ENCODE measurements at places on chromosomes 6 and 20.

DNA sequence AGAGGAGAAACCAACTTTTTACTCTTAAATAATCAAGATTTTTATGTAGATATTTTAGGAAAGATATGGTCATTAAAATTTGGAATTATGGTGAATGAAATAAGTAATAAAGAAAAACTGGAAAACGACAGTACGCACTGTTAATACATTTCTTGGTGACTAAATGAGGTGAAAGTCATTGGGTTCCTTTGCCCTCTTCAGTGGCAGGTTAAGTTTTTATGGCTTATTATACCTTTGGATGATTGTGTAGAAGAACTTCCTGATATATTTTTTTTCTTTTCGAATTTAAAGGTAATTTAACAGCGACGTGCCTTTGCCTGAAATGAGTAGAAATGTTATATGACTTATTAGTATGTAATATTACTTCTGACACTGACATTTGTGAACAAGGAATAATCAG, 43.4 kb downstream of the FOXO3 start:
- no peaks in the 10 kb centered on the region for H3K36me3 ChIP-seq
- no peaks in the 10 kb centered on the region for H3K27me3 ChIP-seq
- no peak for DNase-seq
- no peak overlapping the region for H3K4me3 ChIP-seq
- H3K27ac ChIP-seq = no peak overlapping the region

GRCh38 chr20:18360635-18361034, 72.3 kb downstream of the ZNF133 start:
- H3K4me1 ChIP-seq = no peaks in the 10 kb centered on the region
- no peak overlapping the region for H3K4me3 ChIP-seq
- H3K36me3 ChIP-seq = no peaks in the 10 kb centered on the region
- H3K27me3 ChIP-seq = no peaks in the 10 kb centered on the region
- no peak for DNase-seq
- no peak overlapping the region for H3K27ac ChIP-seq

DNA sequence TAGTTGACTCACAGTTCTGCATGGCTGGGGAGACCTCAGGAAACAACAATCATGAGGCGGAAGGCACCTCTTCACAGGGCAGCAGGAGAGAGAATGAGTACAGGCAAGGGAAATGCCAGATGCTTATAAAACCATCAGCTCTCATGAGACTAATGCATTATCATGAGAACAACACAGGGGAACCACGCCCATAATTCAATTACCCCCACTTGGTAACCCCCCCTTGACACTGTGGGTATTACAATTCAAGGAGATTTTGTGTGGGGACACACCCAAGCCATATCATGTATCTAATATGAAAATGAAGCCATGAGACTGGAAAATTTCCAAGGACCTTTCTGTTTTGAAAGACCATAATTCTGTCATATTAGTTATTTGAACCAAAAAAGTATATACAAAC, 342.4 kb upstream of the PLCB4 start:
- no peaks in the 10 kb centered on the region for H3K27me3 ChIP-seq
- H3K4me3 ChIP-seq = no peak overlapping the region
- no peaks in the 10 kb centered on the region for H3K4me1 ChIP-seq

- no peak for DNase-seq
- H3K4me3 ChIP-seq = no peak overlapping the region
- no peaks in the 10 kb centered on the region for H3K36me3 ChIP-seq
- H3K4me1 ChIP-seq = peaks cover 7% of the 10 kb centered on the region
- no peak overlapping the region for H3K27ac ChIP-seq
- no peaks in the 10 kb centered on the region for H3K27me3 ChIP-seq
Measured at GRCh38 chr6:108766886-108767285, 81.3 kb upstream of the ARMC2 start.

DNA sequence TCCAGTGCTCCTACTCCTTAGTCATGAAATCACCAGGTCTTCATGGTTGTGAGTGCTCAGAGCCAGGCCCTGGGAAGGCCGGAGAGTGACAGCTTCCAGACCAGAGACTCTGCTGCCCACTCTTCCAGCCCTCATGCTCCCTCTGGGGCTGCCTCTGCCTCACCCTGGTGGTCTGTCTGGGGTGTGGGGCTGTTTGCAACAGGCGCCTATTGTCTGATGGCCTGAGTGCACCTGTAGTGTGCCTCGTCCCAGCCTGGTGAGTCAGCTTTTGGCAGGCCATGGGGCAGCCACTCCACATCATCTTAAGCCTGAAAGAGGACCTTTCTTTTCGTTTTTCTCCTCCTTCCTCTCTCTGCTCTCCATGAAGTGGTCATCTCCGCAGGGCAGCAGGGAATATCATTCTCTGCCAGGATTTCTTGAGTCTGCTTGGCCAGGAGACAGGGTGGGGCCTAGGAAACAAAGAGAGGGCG, 173.8 kb downstream of the VEGFA start:
- H3K27ac ChIP-seq = no peak overlapping the region
- H3K4me3 ChIP-seq = no peak overlapping the region
- H3K4me1 ChIP-seq = peaks cover 9% of the 10 kb centered on the region

DNA sequence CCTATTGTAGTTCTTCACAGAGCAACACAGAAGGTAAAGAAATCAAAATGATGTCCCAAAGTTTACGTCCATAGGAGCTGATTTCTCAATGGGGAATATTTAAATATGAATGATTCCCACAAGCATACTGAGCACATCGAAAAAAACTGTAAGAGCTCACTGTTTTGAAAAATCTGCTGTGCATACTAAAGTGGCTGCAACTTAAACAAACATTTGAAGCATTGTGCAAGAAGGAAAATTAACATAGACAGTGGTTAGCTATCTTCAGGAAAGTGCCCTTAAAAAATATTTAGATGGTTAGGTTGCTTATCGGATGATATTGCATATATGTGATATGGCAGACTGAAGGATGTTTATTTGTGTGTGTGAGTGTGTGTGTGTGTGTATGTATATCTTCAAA, 747.6 kb downstream of the RFPL4B start:
- no peaks in the 10 kb centered on the region for H3K36me3 ChIP-seq
- no peak for DNase-seq
- H3K4me3 ChIP-seq = no peak overlapping the region

DNA sequence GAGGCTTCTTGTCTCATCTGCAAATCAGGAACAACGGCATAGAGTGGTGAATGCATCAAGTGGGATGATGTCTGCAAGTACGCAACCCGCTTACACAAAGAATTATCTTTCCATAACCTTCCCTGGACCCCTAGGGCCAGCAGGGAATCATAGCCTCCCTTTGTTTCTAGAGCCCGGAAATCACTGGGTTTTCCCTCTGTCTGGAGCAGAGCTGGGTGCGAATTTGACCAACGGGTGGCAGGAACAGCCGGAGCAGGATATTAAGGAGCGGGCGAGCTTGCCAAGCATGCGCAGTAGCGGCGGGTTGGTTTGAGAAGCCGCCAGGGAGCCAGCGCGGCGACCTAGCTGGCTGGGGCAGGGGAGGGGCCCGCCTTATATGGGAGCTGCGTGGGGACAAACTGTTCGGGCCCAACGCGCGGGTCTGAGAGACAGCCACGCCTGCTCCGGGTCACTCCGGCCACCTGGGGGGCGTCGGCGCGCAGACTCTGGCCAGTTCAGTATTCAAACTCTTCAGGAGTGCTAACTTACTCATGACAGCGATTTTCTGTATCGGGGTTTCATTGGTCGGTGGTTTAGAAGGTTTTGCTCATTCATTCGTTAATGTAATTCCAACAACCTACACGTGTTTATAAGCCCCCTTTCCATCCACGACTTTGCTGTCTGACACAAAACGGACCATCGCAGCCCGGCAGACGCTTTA, 1.6 kb upstream of the KIF16B start:
- peak overlapping the region; percentile 46 for H3K4me3 ChIP-seq
- peaks cover 33% of the 10 kb centered on the region for H3K4me1 ChIP-seq
- H3K36me3 ChIP-seq = no peaks in the 10 kb centered on the region
- DNase-seq = peak; percentile 90

- no peak overlapping the region for H3K27ac ChIP-seq
- no peaks in the 10 kb centered on the region for H3K36me3 ChIP-seq
- H3K4me3 ChIP-seq = no peak overlapping the region
- H3K27me3 ChIP-seq = no peaks in the 10 kb centered on the region
- no peak for DNase-seq
- no peaks in the 10 kb centered on the region for H3K4me1 ChIP-seq
Measured at GRCh38 chr6:91895599-91896285, 1308.9 kb upstream of the MAP3K7 start.

DNA sequence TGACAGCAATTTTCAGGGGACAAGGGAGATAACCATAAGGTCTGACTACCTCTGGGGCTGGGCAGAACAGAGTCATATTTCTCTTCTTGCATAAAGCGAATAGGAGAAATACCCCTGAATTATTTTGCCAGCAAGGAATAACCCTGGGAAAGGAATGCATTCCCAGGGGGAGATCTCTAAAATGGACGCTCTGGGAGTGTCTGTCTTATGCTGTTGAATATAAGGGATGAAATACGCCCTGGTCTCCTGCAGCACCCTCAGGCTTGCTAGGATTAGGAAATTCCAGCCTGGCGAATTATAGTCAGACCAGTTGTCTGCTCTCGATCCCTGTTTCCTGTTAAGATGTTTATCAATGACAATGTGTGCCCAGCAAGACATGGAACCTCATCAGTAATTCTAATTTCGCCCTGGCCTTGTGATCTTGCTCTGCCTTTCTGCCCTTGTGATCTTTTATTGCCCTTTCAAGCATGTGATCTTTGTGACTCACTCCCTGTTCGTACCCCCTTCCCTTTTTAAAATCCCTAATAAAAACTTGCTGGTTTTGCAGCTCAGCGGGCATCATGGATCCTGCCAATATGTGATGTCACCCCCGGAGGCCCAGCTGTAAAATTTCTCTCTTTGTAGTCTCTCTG, 221.6 kb upstream of the HS3ST5 start:
- no peaks in the 10 kb centered on the region for H3K36me3 ChIP-seq
- no peak overlapping the region for H3K4me3 ChIP-seq
- H3K27me3 ChIP-seq = no peaks in the 10 kb centered on the region
- no peaks in the 10 kb centered on the region for H3K4me1 ChIP-seq
- no peak for DNase-seq

DNA sequence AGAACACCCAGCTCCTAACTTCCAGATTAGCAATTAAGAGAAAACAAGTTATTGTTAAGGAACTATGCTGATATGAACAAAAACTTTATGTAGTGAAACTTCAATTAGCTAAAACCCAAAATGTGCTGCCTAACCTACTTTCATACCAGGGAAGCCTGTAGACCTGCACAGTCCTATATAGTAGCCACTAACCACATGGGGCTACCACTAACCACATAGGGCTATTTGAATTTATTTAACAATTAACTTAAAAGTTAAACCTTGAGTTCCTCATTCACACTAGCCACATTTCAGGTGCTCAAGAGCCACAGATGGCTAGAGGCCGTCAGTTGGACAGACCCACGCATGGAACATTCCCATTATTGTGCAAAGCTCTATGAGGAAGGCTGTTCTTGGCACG, 72.4 kb upstream of the LAMP5 start:
- H3K27ac ChIP-seq = no peak overlapping the region
- H3K36me3 ChIP-seq = peaks cover 30% of the 10 kb centered on the region
- H3K27me3 ChIP-seq = no peaks in the 10 kb centered on the region
- H3K4me3 ChIP-seq = no peak overlapping the region
- DNase-seq = no peak

GRCh38 chr6:156427345-156427744, 349.8 kb upstream of the ARID1B start:
- H3K36me3 ChIP-seq = no peaks in the 10 kb centered on the region
- H3K27ac ChIP-seq = no peak overlapping the region
- H3K4me1 ChIP-seq = no peaks in the 10 kb centered on the region
- no peaks in the 10 kb centered on the region for H3K27me3 ChIP-seq

- no peaks in the 10 kb centered on the region for H3K36me3 ChIP-seq
- no peak for DNase-seq
- H3K27me3 ChIP-seq = no peaks in the 10 kb centered on the region
- H3K4me1 ChIP-seq = no peaks in the 10 kb centered on the region
- no peak overlapping the region for H3K27ac ChIP-seq
- H3K4me3 ChIP-seq = no peak overlapping the region
Measured at GRCh38 chr6:121879149-121879548, 443.7 kb downstream of the GJA1 start.

Data from heart right ventricle (tissue), 16 donors.